NCI-H460 (cell line): ENCODE measurements at places on chromosomes 3 and 15. TPM values are rescaled to one million over a fixed set of nuclear protein-coding genes. Genes with fewer than 3 reads are reported as not detected.

ALPK3 gene
- 0.05 and 0.06 TPM in 2 replicates for total RNA-seq

WDR72 gene
- total RNA-seq = 40.3 and 40.4 TPM in 2 replicates

NLGN1 gene
- 8.8 and 10.7 TPM in 2 replicates for total RNA-seq

DAZL gene
- 1.8 TPM in 2 replicates for total RNA-seq

ZNF385D gene
- total RNA-seq = 0.02 TPM in 1 of 2 replicates, not detected in the other

CCR8 gene
- not detected in 2 replicates for total RNA-seq

VEPH1 gene
- 0.50 TPM in 1 of 2 replicates, not detected in the other for total RNA-seq

LTK gene
- 0.02 TPM in 1 of 2 replicates, not detected in the other for total RNA-seq

NPHP3 gene
- 14.5 and 19.7 TPM in 2 replicates for total RNA-seq

EIF4A2 gene
- total RNA-seq = 276 and 323 TPM in 2 replicates

SIDT1 gene
- total RNA-seq = not detected in 2 replicates

FBXO22 gene
- total RNA-seq = 85.3 and 107 TPM in 2 replicates

EPHA3 gene
- total RNA-seq = 7.2 and 7.8 TPM in 2 replicates

TIGIT gene
- total RNA-seq = not detected in 2 replicates

QTRT2 gene
- total RNA-seq = 19.9 and 23.6 TPM in 2 replicates

GOLGA8K gene
- 0.17 and 0.87 TPM in 2 replicates for total RNA-seq

KCNAB1 gene
- total RNA-seq = not detected in 2 replicates

BCL2A1 gene
- not detected in 2 replicates for total RNA-seq

ELL3 gene
- total RNA-seq = 3.9 and 4.0 TPM in 2 replicates

GOLGA8M gene
- not detected in 2 replicates for total RNA-seq

PARP6 gene
- total RNA-seq = 31.4 and 36.9 TPM in 2 replicates

ANKUB1 gene
- not detected in 2 replicates for total RNA-seq

SNX33 gene
- total RNA-seq = 8.2 and 10.0 TPM in 2 replicates

CX3CR1 gene
- not detected in 2 replicates for total RNA-seq

PEX5L gene
- 0.02 TPM in 1 of 2 replicates, not detected in the other for total RNA-seq

B4GALT4 gene
- 9.9 and 10.3 TPM in 2 replicates for total RNA-seq

HMCES gene
- total RNA-seq = 18.3 and 21.0 TPM in 2 replicates

TNFAIP8L3 gene
- 0.07 TPM in 1 of 2 replicates, not detected in the other for total RNA-seq

TAGLN3 gene
- total RNA-seq = not detected in 2 replicates

GOLGA8O gene
- total RNA-seq = not detected in 2 replicates

ARGFX gene
- total RNA-seq = not detected in 2 replicates
